ENCODE measurements at places on chromosomes 7 and 10.
A peak's percentile ranks its signal among the peaks of the same experiment; 100 is the strongest.

- no peak for DNase-seq
Observed at GRCh38 chr7:36478745-36479144, 89.1 kb downstream of the ANLN start.

DNA sequence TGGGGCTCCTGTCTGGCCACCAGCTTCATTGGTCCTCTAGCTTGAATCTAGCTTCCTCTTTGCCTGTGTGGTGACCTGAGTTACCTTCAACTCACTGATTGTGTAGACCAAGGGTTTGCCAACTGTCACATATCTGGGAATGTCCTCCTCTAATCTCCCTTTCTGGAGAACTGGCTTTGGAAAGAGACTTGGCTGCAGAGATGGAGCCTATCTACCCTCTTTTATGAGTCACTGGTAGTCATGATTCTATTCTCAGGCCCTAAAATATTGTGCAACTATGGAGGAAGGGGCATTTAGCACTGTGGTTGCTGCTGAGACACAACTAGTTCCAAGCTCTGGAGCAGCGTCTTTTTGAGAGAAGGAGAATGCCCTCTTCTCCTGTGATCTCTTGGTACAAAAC lies 691.3 kb downstream of the KCNMA1 start:
- DNase-seq, result no peak

- DNase-seq, result no peak
Observed at GRCh38 chr10:15222511-15222910, 54.0 kb upstream of the NMT2 start.

DNA sequence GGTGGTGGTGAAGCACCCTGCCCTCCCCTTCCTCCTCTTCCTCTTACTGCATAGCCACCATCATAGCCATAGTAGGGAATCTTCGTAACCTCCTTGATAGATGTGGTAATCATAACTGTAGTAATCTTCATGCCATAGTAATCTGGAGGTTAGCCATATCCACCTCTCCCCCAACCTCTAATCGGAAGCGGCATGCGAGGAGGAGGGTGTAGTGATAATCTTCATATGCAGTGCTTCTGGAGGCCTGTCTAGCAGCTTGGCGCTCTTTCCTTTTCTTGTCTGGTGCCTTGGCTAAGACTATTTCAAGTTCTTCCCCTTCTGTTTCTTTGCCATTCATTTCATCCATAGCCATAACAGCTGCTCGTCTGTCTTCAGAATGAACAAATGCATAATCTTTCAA lies 90.9 kb downstream of the MLLT10 start:
- DNase-seq, result no peak

DNA sequence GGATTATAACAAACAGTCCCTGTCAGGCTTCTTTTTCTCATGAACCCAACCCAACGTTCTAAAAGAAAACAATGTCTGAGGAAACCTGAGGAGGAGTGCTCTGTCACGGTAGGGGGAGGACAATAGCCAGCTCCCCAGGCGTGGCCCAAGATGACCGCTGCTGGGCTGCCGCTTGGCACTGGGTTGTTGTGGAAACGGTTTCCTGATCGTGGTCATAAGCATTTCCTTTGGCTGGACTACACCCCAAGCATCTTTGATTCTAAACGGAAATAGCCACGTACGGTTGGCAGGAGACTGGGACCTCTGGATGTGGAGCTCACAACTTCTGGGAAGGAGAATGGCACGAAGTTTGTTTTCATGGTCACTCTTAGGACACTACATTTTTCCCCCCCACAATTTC lies 30.4 kb upstream of the DMBT1 start:
- DNase-seq, result no peak

DNA sequence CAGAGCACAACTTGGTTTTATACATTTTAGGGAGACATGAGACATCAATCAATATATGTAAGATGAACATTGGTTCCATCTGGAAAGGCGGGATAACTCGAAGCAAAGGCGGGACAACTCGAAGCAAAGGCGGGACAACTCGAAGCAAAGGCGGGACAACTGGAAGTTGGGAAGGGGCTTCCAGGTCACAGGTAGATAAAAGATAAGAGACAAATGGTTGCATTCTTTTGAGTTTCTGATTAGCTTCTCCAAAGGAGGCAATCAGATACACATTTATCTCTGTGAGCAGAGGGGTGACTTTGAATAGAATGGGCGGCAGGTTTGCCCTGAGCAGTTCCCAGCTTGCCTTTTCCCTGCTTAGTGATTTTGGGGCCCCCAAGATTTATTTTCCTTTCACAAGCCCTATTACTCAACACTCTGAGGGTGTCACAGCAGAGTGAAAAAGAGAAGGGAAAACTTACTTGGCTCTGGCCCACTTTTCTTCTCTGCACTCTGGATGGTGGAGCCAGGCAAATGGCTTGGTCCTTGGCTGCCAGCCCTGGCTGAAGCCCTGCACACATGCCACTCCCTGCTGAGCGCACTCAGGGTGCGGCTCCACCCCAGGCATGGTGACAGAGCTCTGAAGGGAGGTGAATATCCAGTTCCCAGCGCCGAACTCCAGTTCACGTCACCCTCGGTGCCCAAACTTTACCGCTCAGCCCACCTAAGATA lies 46.7 kb downstream of the PARD3 start:
- DNase-seq, result no peak

DNA sequence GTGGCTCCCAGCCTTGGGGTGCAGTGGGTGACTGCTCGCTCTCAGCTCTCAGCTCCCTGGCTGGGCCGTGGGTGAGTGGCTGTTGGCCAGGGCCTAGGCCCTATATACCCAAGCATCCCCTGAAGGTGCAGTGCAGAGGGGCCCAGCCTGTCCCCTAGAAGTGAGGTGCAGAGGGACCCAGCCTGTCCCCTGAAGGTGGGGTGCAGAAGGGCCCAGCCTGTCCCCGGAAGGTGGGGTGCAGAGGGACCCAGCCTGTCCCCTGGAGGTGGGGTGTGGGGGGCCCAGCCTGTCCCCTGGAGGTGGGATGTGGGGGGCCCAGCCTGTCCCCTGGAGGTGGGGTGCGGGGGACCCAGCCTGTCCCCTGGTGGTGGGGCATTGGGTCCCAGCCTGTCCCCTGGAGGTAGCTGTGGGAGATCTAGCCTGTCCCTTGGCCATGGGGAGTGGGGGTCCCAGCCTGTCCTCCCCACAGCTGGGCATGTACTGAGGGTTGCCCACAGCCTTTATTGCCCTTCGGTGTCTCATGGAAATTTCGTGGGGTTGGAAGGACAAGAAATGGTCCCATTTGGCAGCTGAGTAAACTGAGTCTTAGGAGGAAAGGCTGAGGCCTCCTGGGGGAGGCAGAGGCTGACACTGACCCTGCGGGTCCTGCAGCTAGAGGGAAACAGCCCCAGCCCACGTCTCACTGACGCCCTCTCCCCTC lies 17.5 kb upstream of the LFNG start:
- no peak for DNase-seq

DNA sequence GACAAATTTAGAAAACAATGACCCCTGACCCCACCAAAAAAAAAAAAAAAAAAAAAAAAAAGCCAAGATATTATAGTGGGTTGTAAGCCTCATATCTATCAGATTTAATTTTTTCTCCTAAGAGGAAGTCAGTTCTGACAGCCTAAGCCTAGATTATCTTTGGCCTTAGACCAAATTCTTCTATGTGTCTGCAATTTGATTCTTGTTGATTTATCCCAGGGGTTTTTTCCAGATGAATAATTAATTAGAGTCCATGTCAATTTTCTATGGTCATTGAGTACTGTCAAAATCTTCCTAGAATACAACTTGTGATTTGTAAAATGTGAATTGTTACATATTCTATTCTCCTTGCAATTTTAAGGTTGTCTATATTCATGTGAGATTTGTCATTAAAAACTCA lies 151.6 kb upstream of the CACNA2D1 start:
- no peak for DNase-seq

DNA sequence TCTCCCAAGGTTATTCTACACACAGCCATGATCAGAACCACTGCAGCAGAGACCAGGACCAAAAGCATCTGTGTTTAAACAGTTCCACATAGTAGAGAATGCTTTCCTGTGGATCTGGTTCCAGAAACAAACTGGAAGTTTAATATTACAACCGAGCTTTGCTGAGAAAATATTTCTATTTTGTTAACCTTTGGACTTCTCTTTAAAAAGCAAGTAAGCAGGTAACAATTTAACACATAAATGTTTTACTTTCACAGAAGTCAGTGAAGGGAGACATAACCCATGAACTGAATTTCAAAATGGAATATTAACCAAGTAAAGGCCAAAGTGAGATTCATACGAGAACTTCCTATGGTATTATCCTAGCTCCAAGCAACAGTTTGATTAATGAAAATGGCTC lies 98.6 kb upstream of the PHYHIPL start:
- no peak for DNase-seq

DNA sequence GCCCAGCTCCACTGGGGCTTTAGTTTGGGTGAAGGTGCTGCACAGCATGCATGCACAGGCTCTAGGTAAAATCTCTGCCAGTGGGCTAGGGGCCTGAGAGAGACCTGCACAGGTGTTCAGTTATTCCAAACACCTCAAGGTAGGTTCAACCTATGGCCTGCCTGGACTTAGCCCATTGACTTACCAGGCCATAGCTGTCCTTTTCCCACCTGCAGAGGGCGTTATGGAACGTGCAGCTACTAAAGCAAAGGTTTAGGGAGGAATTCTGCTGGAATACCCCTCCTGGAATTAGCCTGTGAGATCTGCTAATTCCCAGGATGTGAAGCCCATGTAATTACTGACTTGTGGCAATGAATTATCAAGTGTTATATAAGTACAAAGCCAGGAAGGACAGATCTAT lies 3.6 kb downstream of the VWC2 start:
- DNase-seq, result no peak

GRCh38 chr10:86047588-86047987 lies 319.0 kb downstream of the GRID1 start:
- DNase-seq, result peak; percentile 85

- DNase-seq, result no peak
Observed at GRCh38 chr10:10623958-10624566, 393.6 kb upstream of the CELF2 start.

DNA sequence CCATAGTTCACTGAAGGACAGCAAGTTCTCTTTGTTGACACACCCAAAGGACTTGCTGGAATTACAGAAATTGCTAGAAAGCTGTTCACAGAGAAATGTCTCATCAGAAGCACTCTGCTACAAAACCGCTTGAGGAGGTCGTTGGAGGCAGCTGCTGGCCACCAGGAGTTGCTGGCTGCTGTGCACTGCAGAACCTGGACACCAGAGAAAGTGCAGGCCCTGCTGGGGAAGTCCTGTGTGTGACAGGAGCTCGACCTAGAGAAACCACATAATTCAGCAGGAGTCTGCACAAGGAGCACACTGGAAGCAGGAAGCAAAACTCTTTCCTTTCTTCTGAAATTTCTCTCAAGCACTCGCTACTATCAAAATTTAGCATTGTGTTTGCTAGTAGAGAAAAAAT lies 461.5 kb upstream of the GHITM start:
- peak; percentile 13 for DNase-seq

- DNase-seq, result no peak
Observed at GRCh38 chr7:128392446-128393327, 17.1 kb downstream of the IMPDH1 start.

DNA sequence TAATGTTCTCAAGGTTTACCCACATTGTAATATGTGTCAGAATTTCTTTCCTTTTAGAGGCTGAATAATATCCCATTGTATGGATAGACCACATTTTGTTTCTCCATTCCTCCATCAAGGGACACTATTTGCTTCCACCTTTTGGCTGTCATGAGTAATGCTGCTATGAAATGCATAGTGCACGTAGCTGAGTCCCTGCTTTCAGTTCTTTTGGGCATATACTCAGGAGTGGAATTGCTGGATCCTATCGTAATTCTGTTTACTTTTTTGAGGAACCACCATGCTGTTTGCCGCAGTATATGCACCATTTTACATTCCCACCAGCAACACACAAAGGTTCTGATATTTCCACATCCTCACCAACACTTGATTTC lies 60.0 kb downstream of the PRF1 start:
- DNase-seq, result no peak

- no peak for DNase-seq
Observed at GRCh38 chr10:16184906-16185305, 251.9 kb upstream of the PTER start.

DNA sequence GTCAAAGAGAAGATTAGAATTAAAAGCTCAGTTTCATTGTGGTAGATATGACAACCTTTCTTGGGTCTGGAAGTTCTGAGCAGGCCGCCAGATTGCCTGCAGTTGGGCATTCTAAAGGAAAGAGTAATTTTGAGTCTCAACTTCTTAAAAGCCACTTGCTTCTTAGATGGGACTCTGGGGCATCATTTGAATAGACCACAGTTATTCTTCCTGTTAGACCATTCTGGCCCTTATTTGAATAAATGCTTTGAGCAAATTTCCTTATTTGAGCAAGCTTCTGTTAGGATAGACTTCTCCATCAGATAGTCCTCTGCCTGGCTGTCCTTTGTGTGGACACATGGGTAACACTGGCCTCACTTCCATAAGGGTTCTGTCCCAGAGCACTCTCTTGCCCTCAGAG lies 40.2 kb downstream of the SND1 start:
- no peak for DNase-seq

DNA sequence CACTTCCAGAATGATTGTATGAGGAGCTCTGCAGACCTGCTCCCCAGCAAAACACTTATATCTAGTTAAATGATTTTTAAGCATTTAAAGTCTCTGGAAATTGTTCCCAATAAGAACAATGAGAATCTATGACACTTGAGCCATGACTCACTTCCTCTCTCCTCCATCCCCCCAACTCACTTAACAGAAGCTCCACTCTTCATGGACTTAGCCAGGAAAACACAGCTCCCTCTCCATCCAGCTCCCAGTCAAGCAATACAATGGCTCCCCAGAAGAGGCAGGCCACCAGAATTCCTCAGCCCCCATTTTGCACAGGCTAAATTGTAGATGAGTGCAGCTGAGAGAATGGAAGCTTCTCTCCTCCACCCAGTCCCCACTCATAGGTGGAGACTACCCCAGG lies 27.0 kb downstream of the AOC1 start:
- DNase-seq, result no peak

DNA sequence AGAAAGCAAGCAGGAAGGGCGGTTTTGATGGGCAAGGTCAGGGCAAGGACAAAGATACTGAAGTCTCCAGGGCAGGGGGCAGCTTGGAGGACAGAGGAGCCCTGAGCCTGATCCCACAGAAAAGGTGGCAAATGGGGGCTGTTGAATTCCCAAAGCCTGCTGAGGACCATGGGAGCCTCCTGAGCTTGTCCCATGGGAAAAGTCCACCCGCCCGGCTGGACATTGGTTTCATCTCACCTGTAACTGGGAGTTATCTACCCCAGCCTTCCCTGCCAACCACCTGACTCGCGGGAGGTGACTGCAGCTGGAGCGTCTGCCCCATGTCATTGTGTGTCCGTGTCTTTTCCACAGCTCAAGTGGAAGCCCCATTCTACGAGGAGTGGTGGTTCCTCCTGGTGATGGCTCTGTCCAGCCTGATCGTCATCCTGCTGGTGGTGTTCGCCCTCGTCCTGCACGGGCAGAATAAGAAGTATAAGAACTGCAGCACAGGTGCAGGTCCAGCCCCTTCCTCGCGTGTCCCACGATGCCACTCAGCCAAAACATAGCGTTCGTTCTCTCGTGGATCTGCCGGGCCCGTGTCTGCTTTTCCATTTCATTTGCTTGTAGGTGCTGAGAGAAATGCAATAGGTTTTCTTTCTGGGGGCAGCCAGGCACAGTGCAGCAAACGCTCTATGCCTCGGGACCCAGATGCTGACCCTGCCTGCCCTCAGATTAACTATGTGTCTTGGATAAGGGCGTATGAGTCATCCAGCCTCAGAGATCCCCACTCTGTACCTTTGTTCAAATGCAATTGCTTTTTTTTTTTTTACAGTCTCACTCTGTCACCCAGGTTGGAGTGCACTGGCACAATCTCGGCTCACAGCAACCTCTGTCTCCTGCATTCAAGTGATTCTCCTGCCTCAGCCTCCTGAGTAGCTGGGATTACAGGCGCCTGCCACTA lies 444.5 kb upstream of the FOXK1 start:
- no peak for DNase-seq

Measured in activated CD4-positive, alpha-beta T cell treated with anti-CD3 and anti-CD28 coated beads, Interleukin-2, amount 50 U/mL, for 16 hours (primary cell).